Esophagus squamous epithelium (tissue), 5 donors: ENCODE measurements at places on chromosomes 2 and 18.

GRCh38 chr18:78304192-78305164, 675.1 kb upstream of the SALL3 start:
- H3K27me3 ChIP-seq, result peaks cover 5% of the 10 kb centered on the region
- H3K4me3 ChIP-seq, result no peak overlapping the region
- no peaks in the 10 kb centered on the region for H3K4me1 ChIP-seq
- no peaks in the 10 kb centered on the region for H3K36me3 ChIP-seq

DNA sequence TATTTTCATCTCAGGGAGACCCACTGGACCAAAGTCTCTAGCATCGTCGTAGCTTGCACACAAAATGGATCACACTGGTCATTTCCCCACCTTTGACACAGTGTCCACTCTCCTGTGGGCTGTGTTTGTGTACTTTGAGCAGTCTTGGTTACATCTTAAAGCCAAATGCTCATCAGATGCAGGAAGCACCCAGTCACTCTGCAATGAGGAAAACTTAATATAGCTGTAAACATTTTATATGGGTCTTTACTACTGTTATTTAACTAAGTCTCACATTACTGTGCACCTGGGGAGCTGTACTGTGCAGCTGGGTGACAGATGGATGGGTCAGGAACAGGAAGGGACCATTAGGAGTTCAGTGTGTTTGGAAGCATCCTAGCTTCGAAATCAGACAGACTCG, 109.0 kb upstream of the CXCR4 start:
- peaks cover 8% of the 10 kb centered on the region for H3K27me3 ChIP-seq
- no peak for DNase-seq
- no peak overlapping the region for H3K4me3 ChIP-seq
- H3K36me3 ChIP-seq, result no peaks in the 10 kb centered on the region

DNA sequence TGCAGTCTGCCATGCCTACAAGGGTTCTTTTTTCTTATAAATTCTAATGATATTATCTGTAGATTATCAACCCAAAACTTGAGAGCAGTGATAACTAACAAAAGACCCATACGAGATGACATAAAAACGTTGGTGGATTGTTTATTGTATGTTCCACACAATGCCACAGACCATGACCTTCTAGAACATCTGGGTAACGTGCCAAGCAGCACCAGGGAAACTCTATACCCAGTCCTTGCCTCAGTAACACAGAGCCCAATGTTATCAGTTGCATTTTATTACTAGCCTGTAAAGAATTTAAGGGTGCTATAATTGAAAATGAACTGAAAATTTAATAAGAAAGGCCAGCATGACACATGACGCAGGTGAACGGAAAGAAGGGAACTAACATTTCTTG, 99.1 kb upstream of the UGP2 start:
- no peaks in the 10 kb centered on the region for H3K4me1 ChIP-seq
- H3K36me3 ChIP-seq, result no peaks in the 10 kb centered on the region
- DNase-seq, result no peak
- no peaks in the 10 kb centered on the region for H3K27me3 ChIP-seq
- no peak overlapping the region for H3K27ac ChIP-seq
- H3K4me3 ChIP-seq, result no peak overlapping the region

- no peaks in the 10 kb centered on the region for H3K4me1 ChIP-seq
- no peaks in the 10 kb centered on the region for H3K36me3 ChIP-seq
- no peaks in the 10 kb centered on the region for H3K27me3 ChIP-seq
- H3K27ac ChIP-seq, result no peak overlapping the region
- no peak for DNase-seq
Observed at GRCh38 chr2:225468131-225468530, 68.6 kb downstream of the NYAP2 start.

DNA sequence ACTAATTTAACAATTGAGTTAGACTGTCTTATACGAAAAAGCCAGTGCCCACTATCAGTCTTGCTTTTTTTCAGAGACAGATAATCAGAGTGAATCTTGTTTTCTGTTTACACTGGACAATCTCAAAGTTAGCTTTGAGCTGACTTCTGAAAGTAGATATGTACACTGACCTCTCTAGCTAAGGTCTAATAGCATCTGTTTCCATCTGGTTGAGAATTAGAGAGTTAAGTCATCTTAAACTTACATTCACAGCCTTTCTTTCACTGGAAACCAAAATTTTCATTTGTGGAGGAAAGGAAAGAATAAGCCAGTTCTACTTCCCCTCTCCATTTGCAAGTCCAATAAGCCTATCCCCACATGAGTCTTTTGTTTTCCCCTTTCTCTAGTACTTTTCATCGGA, 89.3 kb downstream of the VRK2 start:
- H3K27me3 ChIP-seq, result no peaks in the 10 kb centered on the region
- no peak overlapping the region for H3K27ac ChIP-seq
- peaks cover 45% of the 10 kb centered on the region for H3K36me3 ChIP-seq
- no peak overlapping the region for H3K4me3 ChIP-seq

DNA sequence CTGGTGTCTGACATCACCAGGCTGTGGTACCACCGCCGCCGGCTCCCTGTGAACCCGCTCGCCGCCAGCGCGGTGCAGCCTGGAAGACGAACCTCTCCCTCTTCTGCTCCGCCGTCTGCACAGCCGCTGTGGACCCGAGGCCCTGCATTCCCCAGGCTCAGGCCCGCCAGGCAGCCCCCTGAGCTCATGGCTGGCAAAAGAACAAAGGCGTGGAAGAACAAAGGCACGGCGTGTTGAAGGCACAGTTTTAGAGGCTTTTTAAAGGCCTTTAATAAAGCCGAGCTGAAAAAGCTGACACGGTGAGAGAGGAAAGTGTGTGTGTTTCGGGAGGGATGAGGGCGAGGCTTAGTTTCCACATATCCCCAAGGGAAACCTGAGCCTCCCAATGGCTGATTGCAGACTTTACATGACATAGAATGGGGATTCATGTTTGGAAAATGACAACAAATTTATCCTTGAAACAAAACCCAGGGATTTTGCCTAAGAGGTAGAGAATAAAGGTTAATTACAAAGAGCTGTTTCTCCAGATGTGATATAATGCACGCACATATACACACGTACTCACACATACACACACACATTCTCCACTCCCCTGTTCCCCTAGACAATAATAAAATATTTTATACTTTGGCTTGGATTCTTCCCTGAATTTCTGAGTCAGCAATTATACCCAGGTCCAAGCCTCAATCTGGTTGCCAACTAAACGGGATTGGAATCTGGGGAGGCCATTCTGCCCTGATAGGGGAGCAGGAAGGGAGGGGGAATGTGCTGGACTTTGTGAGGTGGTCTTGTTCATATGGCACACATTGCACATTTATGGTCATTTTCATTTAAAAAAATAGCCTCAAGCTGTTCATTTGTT, 39.7 kb downstream of the RFX8 start:
- peak overlapping the region; percentile 34 for H3K4me3 ChIP-seq
- no peaks in the 10 kb centered on the region for H3K36me3 ChIP-seq
- no peaks in the 10 kb centered on the region for H3K4me1 ChIP-seq
- DNase-seq, result no peak
- H3K27ac ChIP-seq, result no peak overlapping the region
- H3K27me3 ChIP-seq, result no peaks in the 10 kb centered on the region

DNA sequence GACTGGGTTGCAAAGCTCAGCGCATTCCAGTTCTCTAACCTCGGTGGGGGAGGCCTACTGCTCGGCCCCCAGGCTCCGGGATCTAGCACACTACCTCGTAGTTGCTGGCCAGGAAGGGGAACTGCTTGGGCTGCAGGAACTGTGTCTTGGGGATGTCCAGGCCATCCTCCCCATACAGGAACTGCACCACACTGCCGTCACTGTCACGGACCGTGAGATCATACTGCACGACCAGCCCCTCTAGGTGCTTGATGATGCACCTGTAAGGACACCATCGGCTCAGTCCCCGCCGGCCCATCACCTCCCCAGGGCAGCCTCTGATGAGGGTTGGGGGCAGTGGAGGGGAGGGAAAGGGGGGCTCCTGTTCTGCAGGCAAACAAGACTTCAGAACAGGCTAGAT, 61.6 kb downstream of the POLR1A start:
- H3K4me1 ChIP-seq, result no peaks in the 10 kb centered on the region
- H3K27ac ChIP-seq, result no peak overlapping the region
- no peak overlapping the region for H3K4me3 ChIP-seq
- H3K36me3 ChIP-seq, result peaks cover 31% of the 10 kb centered on the region

GRCh38 chr2:14552818-14553217, 79.7 kb upstream of the LRATD1 start:
- H3K36me3 ChIP-seq, result no peaks in the 10 kb centered on the region
- no peak for DNase-seq
- H3K27me3 ChIP-seq, result no peaks in the 10 kb centered on the region
- no peak overlapping the region for H3K4me3 ChIP-seq

DNA sequence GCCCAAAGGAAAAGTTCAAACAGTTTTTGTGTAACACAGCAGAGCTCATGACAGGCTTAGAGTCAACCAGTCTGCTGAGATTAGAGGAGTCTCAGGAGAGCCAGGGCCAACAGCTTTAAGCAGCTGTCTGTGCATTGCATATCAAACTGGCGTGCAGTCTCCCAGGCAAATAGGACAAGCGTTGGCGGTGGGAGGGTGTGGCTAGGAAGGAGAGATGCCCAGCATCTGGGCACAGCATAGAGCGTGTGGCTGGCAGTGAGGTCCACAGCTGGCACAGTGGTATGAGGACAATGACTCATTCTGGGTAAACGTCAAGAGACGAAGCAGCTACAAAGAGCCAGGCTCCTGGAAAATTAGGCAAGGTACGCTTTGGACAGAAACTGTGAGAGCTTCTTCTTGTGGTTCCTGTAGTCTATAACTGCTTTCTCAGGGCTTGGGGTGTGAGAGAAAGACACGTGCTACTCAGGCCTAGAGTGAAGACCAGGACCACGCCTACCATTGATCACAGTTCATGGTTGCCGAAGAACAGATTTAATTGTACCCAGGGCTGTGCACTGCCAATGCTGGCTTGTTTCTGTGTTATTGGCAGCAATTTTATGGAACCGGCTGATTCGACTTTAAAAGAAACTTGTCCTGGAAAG, 14.8 kb downstream of the ZAP70 start:
- H3K4me1 ChIP-seq, result peaks cover 19% of the 10 kb centered on the region
- H3K4me3 ChIP-seq, result no peak overlapping the region
- H3K27ac ChIP-seq, result no peak overlapping the region
- no peaks in the 10 kb centered on the region for H3K36me3 ChIP-seq
- no peak for DNase-seq
- H3K27me3 ChIP-seq, result no peaks in the 10 kb centered on the region

GRCh38 chr2:186042207-186043028, 303.8 kb downstream of the FSIP2 start:
- H3K36me3 ChIP-seq, result no peaks in the 10 kb centered on the region
- H3K27me3 ChIP-seq, result no peaks in the 10 kb centered on the region
- no peaks in the 10 kb centered on the region for H3K4me1 ChIP-seq
- no peak overlapping the region for H3K27ac ChIP-seq
- DNase-seq, result no peak

- peaks cover 73% of the 10 kb centered on the region for H3K36me3 ChIP-seq
- H3K4me3 ChIP-seq, result no peak overlapping the region
- H3K4me1 ChIP-seq, result no peaks in the 10 kb centered on the region
- H3K27ac ChIP-seq, result no peak overlapping the region
Observed at GRCh38 chr18:24121625-24122024, 17.2 kb upstream of the CABYR start.

GRCh38 chr2:96241900-96242611, 23.7 kb downstream of the TMEM127 start:
- H3K27me3 ChIP-seq, result no peaks in the 10 kb centered on the region
- peaks cover 35% of the 10 kb centered on the region for H3K4me1 ChIP-seq
- no peak for DNase-seq
- H3K4me3 ChIP-seq, result no peak overlapping the region
- peaks cover 33% of the 10 kb centered on the region for H3K36me3 ChIP-seq

GRCh38 chr2:142937347-142937746, 59.9 kb downstream of the KYNU start:
- no peak overlapping the region for H3K4me3 ChIP-seq
- DNase-seq, result no peak
- H3K4me1 ChIP-seq, result no peaks in the 10 kb centered on the region

GRCh38 chr2:202196727-202197126, 41.7 kb downstream of the SUMO1 start:
- no peaks in the 10 kb centered on the region for H3K4me1 ChIP-seq
- no peak overlapping the region for H3K27ac ChIP-seq
- H3K27me3 ChIP-seq, result no peaks in the 10 kb centered on the region
- H3K36me3 ChIP-seq, result no peaks in the 10 kb centered on the region

- peaks cover 8% of the 10 kb centered on the region for H3K4me1 ChIP-seq
- H3K4me3 ChIP-seq, result no peak overlapping the region
- no peaks in the 10 kb centered on the region for H3K27me3 ChIP-seq
- H3K36me3 ChIP-seq, result no peaks in the 10 kb centered on the region
Observed at GRCh38 chr2:27093430-27094352, 7.1 kb downstream of the KHK start.

DNA sequence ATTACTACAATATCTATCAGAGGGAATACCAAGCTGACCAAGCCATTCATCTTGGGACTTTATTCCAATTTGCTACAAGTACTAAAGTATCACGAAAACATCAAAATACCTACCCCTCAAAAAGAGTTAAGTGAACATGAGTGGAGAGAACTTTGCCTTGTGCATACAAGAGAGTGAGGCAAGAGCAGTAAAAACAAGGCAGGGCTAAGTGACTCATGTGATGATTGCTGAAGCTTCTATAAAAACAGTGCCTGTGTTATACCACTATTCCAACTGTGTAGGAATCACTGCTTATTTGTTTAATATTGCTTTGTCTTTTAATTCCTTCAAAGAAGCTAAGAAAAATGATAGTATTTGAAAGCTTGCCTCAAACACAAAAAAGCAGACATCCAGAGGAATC, 61.2 kb downstream of the FARSB start:
- H3K4me1 ChIP-seq, result no peaks in the 10 kb centered on the region
- no peak overlapping the region for H3K27ac ChIP-seq
- no peak overlapping the region for H3K4me3 ChIP-seq
- no peak for DNase-seq
- no peaks in the 10 kb centered on the region for H3K27me3 ChIP-seq
- no peaks in the 10 kb centered on the region for H3K36me3 ChIP-seq

GRCh38 chr18:23827681-23828080, 138.4 kb downstream of the LAMA3 start:
- H3K4me3 ChIP-seq, result no peak overlapping the region
- peaks cover 48% of the 10 kb centered on the region for H3K4me1 ChIP-seq
- peak overlapping the region; percentile 80 for H3K27ac ChIP-seq
- no peaks in the 10 kb centered on the region for H3K27me3 ChIP-seq

DNA sequence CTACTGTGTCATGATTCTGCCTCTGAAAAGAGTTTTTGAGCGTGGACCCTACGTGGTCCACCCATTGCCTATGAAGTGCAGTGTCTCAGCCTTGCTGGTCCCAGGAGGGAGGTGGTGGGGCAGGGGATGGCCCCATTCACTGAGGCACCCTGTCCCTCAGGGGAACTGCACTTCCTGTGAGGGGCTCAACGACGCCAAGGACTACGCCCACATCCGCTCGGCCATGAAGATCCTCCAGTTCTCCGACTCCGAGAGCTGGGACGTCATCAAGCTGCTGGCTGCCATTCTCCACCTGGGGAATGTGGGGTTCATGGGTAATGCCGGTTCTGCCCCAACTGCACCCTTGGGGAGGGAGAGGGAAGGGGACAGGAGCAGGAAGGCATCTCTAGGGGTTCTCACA, 42.5 kb downstream of the MYO7B start:
- H3K27me3 ChIP-seq, result no peaks in the 10 kb centered on the region
- H3K36me3 ChIP-seq, result no peaks in the 10 kb centered on the region
- H3K4me3 ChIP-seq, result no peak overlapping the region
- DNase-seq, result no peak
